ENCODE measurements at places on chromosomes 4 and X. TPM values are rescaled to one million over a fixed set of nuclear protein-coding genes. Genes with fewer than 3 reads are reported as not detected.

Gene C4orf36
- 2.1 TPM for total RNA-seq

Gene PPP4R3C
- total RNA-seq = not detected

Gene ARFIP1
- total RNA-seq = 40.7 TPM

Gene CT45A10
- total RNA-seq = not detected

Gene CASP3
- total RNA-seq = 11.2 TPM

Gene BANK1
- total RNA-seq = 0.32 TPM

Gene P2RY10
- not detected for total RNA-seq

Gene MGST2
- total RNA-seq = 1.2 TPM

Gene RAI2
- 1.1 TPM for total RNA-seq

Gene DACH2
- under 0.01 TPM for total RNA-seq

Gene BCORL1
- 1.9 TPM for total RNA-seq

Gene HTRA3
- 45.5 TPM for total RNA-seq

Gene CFAP99
- total RNA-seq = not detected

Gene DCAF4L1
- total RNA-seq = not detected

Gene MSANTD1
- total RNA-seq = 0.60 TPM

Gene RBM46
- under 0.01 TPM for total RNA-seq

Gene PLAC1
- total RNA-seq = 0.26 TPM

Gene GSX2
- not detected for total RNA-seq

Gene RPL9
- total RNA-seq = 516 TPM

Gene AFAP1
- total RNA-seq = 20.8 TPM

Gene XAGE2
- not detected for total RNA-seq

Gene F9
- total RNA-seq = not detected

Gene INTU
- total RNA-seq = 4.1 TPM

Measured in bronchial smooth muscle cell (primary cell).